NCI-H146 (cell line): ENCODE measurements at places on chromosomes 13 and 19.

GRCh38 chr19:55681131-55682092, 6.4 kb downstream of the EPN1 start:
- no peak for DNase-seq

DNA sequence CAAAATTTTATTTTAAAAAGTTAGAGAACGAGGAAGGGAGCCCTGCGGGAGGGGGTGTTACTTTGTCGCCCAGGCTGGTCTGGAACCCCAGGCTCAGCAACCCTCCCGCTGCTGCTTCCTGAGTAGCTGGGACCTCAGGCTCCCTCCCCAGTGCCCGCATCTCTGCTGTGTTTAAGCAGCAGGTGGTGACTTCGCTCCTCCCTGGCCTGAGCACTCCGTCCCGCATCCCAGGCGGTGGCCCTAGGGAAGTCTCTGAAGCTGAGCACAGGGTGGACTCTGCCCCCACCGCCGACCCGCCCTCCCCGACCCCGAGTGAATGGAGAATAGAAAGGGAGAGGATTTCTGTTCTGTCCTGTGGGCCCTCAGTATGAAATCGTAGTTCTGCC, 30.5 kb downstream of the ZNF701 start:
- peak; percentile 77 for DNase-seq

- no peak for DNase-seq
These were observed 70.6 kb upstream of the SERP2 start for GRCh38 chr13:44302940-44303575.

DNA sequence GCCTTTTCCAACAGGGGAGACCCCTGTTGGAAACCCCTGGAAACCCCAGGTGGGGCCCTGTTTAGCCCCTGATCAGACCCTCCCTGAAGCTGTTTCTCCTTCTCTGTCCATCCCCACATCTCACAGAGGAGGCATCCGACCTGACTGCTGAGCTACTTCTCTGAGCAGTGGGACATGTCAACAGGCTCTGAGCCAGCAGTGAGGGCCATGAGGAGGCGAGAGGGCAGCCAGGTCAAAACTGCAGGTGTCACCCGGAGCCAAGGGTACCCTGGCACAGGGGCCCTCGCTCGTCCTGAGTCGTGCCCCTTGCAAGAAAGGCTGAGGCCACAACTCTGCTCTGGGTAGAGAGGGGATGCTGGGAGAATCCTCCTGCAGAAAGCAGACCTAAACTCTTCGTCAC, 13.6 kb downstream of the PEPD start:
- no peak for DNase-seq

DNA sequence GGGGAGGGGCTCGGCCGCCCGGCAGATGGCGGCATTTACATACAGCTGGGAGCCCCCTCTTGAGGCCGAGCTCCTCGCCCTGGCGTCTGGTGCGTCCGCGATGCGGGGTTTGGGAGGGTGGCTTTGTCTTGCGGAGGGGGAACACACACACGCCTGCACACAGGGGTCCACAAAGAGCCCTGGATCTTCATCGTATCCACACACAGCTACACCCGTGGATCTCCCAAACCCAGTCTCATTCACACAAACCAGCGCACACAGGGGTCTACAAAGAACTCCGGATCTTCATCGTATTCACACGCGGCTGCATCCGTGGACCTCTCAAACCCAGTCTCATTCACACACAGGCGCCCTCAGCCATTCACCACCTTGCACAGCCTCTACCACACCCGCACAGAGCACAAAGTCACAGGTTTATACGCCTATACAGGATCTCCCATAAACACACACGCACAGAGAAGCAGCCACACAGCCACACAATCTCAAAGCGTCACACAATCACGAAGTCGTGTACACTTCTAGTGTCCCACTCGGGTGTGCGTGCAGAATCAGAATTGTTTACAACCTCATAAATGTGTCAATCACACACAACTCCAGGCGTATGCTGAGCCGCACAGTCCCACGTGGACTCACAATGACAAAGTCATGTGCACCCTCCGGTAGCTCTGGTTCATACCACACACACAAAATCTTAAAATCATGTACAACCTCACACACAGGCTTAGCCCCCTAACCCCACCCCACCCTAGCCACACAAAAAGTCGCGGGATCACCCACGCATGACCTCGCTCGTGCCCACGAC, 550 bp upstream of the DLL3 start:
- peak; percentile 95 for DNase-seq

DNA sequence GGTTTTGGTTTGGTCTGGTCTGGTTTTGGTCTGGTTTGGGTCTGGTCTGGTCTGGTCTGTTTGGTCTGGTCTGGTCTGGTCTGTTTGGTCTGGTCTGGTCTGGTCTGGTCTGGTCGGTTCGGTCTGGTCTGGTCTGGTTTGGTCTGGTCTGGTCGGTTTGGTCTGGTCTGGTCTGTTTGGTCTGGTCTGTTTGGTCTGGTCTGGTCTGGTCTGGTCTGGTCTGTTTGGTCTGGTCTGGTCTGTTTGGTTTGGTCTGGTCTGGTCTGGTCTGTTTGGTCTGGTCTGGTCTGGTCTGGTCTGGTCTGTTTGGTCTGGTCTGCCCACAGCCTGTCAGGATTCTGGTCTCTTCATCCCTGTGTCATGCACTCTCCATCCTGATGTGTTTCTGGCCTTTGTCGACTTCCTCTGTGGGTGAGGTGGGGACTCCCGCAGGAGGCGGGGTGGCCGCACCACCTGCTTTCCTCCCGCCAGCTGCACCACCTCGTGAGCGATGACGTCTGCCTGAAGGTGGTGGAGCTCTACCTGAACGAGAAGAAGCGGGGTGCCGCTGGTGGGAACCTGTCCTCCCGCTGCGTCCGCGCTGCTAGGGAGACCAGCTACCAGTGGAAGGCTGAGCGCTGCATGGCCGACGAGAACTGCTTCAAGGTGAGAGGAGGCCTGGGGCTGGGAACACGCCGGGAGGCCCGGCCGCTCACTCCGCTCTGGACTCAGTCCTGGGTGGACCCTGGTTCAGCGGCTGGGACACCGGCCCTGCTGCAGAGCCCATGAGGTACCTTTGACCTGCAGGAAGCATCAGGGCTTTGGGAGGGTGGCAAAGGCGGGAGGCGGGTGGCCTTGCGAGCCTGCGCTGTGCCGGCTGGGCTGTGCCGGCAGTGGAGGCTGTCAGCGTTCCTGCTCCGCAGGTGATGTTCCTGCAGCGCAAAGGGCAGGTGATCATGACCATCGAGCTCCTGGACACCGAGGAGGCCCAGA, 12.9 kb upstream of the F2RL3 start:
- no peak for DNase-seq

GRCh38 chr19:39133431-39134270, 8.1 kb downstream of the PAK4 start:
- no peak for DNase-seq

- no peak for DNase-seq
These were observed 224.9 kb upstream of the STARD13 start for GRCh38 chr13:33510350-33510970.

- DNase-seq = no peak
These were observed 153.0 kb upstream of the TMTC4 start for GRCh38 chr13:100827489-100828176.

DNA sequence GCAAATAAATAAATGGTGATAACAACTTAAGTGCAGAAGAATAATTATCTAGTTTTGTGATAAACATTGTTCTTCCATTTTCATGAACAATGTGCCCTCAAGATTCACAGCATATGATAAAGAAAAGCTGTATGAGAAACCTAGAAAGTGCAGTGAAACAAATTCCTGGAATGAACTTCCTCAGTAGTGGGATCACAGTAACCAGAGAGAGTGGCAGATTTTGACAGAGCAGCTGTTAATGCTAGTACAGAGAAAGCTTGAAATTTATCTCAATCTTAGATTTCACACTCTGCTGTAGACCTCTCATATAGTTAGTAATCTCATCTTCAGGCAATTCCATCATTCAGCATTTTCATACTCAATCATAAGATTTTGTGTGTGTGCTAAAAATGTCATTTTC, 664.9 kb downstream of the PCDH9 start:
- no peak for DNase-seq

GRCh38 chr13:42549552-42549936, 24.4 kb upstream of the TNFSF11 start:
- no peak for DNase-seq

GRCh38 chr13:62038214-62038613, 622.6 kb upstream of the PCDH20 start:
- DNase-seq = no peak

DNA sequence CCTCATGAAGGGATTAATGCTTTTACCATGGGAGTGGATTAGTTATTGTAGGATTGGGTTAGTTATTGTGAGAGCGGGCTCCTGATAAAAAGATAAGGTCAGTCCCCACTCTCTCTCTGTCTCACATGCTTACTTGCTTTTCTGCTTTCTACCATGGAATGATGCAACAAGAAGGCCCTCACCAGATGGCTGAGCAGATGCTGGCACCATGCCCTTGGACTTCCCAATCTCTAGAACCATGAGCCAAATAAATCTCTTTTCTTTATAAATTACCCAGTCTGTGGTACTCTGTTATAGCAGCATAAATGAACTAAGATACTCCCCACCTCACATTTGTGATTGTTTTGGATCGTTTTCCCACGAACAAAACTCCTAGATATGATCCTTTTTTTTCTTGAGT, 353.8 kb downstream of the DNAJC15 start:
- DNase-seq = no peak

DNA sequence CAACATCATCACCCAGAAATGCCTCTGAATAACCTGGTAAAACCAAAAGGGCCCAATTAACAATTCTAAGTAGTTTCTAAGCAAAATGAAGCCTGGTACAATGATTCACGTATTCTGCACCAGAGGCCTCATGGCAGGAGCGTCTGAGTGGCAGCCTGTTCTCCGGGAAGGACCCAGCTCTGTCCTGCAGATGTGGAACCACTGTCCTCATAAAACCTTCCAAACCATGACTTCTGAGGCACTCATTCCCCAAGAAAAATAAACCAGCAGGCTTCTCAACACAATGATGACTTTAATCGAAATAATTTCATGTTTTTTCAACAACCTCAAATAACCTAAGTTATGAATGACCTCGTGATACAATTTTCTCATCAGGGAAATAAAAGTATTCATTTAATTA, 89.9 kb downstream of the STK24 start:
- DNase-seq = no peak

DNA sequence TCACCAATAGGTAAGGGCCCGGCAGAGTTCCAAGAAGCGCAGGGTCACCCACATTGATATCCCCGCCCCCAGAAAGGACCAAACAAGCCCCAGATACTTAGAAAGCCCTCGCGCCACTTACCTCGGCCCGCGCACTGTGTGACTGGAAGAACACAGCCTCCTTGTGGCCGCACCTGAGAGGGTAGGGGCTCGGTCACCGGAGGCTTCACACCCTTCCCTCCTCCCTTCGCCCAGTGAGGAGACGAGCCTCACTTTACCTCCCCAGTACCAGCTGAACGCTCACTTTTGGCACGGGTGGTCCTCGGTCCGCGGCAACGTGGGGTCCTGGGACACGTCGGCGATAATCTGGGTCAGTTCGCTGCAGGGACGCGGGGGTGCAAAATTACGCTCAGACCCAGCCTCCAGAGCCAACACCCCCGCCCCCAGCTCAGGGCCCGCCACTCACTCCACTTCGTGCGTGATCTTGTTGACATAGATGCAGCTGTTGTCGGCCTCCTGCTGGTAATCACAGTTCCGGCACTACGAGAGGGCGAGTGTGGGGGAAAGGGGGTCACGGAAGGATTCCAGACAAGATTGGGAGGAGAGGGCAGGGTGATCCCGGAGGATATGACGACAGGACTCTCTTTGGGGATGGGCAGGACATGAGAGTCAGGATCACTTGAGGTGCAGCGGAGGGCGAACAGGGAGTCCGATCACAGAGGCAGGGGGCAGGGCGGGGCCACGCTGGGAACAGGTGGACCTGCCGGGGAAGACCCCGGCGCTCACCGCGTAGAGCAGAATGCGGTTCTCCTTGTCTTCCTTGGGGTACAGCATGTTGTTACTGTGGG, 568 bp downstream of the POLR2I start:
- DNase-seq = peak; percentile 73

- no peak for DNase-seq
These were observed 773.4 kb downstream of the EFNB2 start for GRCh38 chr13:105762096-105762495.

- DNase-seq = no peak
These were observed 11.3 kb upstream of the ZNF554 start for GRCh38 chr19:2808129-2808941.

GRCh38 chr13:33316890-33317289, 31.3 kb upstream of the STARD13 start:
- DNase-seq = no peak

GRCh38 chr19:52070496-52070895, 21.9 kb upstream of the ZNF432 start:
- DNase-seq = no peak

DNA sequence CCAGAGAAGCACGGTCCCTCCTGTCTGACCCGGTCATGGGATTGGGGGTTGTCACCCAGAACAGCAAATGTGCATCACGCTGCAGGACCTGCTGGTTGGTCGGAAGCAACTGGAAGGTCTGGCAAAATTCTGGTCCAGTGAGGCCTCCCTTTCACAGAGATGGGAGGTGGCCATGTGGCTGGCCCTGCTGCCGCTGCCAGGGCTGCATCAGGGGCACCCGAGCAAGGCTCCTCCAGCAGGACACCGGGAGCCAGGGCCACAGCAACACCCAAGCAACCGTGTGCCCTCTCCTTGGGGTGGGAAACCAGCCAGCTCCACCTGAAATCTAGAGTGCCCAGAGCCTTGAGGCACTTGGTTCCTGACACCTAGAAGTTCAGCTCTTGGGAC, 11.5 kb upstream of the GAS6 start:
- DNase-seq = no peak

- no peak for DNase-seq
These were observed 275.9 kb downstream of the ZNF536 start for GRCh38 chr19:30647891-30648720.

- DNase-seq = no peak
These were observed 158.5 kb downstream of the TUBA3C start for GRCh38 chr13:19023115-19023514.

GRCh38 chr13:42883771-42884467, 102.5 kb downstream of the FAM216B start:
- DNase-seq = peak; percentile 77

GRCh38 chr19:953445-954271, 27.8 kb downstream of the ARID3A start:
- no peak for DNase-seq

DNA sequence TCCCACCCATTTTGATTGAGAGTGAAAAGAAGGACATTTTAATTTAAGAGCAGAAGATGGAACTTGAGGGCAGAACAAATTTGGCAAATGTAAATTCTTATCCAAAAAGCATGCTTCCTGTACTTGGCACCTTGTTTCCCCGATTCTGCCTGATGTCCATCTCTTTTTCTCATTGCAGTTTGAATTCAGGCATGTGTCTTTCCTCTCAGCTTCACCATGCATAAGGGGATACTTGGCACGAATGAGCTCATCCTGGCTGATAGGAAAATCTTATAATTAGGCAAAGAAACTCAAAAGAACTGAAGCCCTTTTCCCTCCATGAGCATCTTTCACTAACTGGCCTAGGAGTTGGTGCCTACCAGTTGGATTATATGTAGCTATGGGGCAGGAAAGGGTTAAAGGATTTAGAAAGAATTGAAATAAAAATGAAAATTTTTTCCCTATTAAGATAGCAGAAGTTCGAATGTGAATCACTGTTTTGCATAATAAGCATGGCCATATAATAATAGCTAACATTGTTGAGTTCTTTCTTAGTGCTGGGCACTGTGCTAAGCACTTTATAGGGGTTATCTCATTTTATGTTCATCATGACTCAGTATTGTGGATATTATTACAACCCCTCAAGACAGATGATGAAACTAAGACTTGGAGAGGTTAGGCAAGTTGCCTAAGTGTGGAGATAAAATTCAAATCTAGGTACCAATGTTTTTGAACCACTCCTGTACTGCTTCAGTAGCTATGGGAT, 386.6 kb downstream of the KCNRG start:
- no peak for DNase-seq
